ENCODE measurements at places on chromosomes 1 and 21.

DNA sequence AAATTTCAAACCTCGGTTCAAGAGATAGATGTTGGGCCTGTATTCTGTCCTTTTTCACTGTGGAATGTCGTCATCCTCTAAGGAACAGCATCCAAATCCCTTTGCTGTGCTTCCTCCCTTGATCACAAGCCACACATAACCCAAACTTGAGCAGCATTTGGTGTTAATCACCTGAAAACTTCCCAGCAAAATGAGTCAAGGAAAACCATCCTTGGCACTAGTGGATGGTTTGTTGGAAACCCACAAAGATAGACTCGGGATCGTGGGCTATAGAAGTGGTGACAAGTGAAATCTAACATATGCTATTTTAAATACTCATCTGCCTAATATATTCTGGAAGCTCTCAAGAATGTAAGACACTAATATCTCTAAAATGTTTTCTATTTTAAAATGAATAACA lies 459.1 kb downstream of the SETD4 start:
- DNase-seq: no peak
- H3K4me3 ChIP-seq: no peak overlapping the region
- no peaks in the 10 kb centered on the region for H3K36me3 ChIP-seq
- no peaks in the 10 kb centered on the region for H3K4me1 ChIP-seq
- H3K27ac ChIP-seq: no peak overlapping the region

- no peaks in the 10 kb centered on the region for H3K36me3 ChIP-seq
- H3K4me1 ChIP-seq: no peaks in the 10 kb centered on the region
- no peaks in the 10 kb centered on the region for H3K27me3 ChIP-seq
- no peak overlapping the region for H3K4me3 ChIP-seq
- DNase-seq: no peak
- H3K27ac ChIP-seq: no peak overlapping the region
Observed at GRCh38 chr1:41720861-41721410, 197.8 kb downstream of the HIVEP3 start.

DNA sequence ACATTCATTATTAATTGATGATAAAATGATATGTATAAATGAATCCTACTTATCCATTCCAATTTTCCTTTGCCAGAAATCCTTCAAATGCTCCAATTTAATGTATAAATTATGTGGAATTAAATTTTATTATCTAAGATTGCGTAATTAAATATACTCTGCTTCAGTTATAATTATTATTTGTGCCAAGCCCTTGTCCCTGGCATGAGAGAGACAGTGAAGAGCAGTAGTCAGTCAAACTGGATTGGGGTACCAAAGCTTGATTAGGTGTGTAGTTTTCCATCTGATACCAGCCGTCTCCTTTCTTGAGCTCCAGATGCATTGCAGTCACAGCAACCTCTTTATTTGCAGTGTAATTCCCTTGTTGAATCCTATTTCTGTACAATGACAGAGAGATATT lies 22.4 kb upstream of the MTF2 start:
- H3K27me3 ChIP-seq: no peaks in the 10 kb centered on the region
- no peak overlapping the region for H3K27ac ChIP-seq
- H3K4me1 ChIP-seq: no peaks in the 10 kb centered on the region
- no peak for DNase-seq
- no peak overlapping the region for H3K4me3 ChIP-seq

DNA sequence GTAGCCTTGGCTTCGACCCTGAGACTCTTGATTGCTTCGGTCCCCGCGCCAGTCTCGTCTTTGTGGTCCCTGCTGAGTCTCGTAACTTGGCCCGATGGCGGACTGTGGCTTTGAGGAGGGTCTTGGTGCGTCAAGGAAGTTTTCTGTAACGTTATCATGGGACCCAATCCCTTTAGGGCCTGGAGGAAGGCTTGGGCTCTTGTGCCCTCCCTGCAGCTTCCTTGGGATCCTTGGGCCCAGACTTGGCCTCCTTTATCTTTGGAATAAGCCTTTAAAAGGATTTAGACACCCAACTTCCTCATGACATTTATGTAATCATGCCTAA lies 371 bp downstream of the ZMPSTE24 start:
- H3K27me3 ChIP-seq: no peaks in the 10 kb centered on the region
- peaks cover 8% of the 10 kb centered on the region for H3K4me1 ChIP-seq
- no peak for DNase-seq
- peaks cover 22% of the 10 kb centered on the region for H3K36me3 ChIP-seq

DNA sequence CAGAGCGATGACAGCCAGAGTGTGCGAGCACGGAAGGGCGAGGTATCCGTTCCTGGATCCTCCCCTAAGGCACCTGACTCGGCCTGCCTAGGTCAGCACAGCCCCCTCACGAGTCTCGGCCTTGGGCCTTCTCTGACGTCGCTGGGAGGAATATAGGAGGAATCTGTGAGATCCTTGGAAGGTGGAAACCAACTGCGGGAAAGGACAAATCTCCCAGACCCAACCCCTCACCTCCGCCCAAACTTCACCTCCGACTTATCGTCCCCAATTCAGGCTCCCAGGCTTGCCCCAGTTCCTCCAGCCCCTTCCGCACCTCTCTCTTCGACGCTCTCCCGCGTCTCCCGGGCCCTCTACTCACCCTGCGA lies 494 bp downstream of the APH1A start:
- H3K36me3 ChIP-seq: peaks cover 30% of the 10 kb centered on the region
- H3K4me1 ChIP-seq: peaks cover 8% of the 10 kb centered on the region
- peak overlapping the region; percentile 87 for H3K4me3 ChIP-seq

DNA sequence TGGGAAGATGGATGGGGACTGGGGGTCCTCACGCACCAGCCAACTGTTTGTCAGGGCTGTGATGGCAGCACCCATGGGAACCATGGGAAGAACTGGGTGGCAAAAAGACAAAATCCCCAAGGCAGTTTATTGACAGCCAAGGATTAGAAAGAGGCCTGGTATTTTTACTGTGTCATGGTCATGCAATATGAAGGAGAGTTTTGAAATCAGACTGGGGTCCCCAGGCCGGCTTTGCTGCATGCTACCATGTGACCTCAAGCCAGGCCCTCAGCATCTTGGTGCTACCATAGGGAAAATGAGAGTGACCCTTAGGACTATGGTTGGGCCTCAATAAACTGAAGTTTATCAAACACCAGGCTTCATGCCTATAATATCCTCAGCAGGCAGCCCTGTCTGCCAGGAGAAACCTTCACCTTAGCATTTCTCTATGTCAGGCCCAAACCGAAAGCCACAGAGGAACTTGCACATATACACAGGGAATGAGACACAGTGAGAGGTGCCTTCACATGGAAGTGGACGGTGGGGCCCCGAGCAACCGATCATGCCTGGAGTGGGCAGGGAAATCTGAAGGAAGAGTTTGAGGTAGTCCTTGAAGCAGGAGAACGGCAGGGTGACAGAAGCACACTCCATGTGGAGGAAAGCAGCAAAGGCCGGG lies 203.2 kb downstream of the HIVEP3 start:
- no peaks in the 10 kb centered on the region for H3K36me3 ChIP-seq
- no peak overlapping the region for H3K4me3 ChIP-seq
- H3K4me1 ChIP-seq: no peaks in the 10 kb centered on the region
- no peak for DNase-seq

- peaks cover 9% of the 10 kb centered on the region for H3K4me1 ChIP-seq
- H3K36me3 ChIP-seq: no peaks in the 10 kb centered on the region
- H3K4me3 ChIP-seq: peak overlapping the region; percentile 37
- no peaks in the 10 kb centered on the region for H3K27me3 ChIP-seq
- peak overlapping the region; percentile 73 for H3K27ac ChIP-seq
Observed at GRCh38 chr1:61254634-61255357, 172.4 kb downstream of the NFIA start.
